Uterus (tissue), 4 donors: ENCODE measurements at places on chromosomes 3 and 15. TPM values are rescaled to one million over a fixed set of nuclear protein-coding genes. Genes with fewer than 3 reads are reported as not detected.

GRCh38 chr3:172777901-172778300 lies 27.4 kb downstream of the ECT2 start:
- DNase-seq: no peak

DNA sequence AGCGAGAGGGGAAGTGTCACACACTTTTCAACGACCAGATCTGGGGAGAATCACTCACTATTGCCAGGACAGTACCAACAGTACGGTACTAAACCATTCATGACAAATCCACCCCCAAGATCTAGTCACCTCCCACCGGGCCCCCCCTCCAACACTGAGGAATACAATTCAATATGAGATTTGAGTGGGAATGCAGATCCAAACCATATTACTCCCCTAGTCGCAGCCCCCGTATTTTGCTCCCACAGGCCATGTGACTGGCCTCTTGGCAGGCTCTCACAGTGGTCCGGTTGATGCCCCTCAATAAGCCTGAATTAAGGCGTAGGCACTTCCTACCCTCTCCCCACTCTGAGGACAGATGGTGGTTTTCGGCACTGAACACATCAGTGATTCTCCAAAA lies 45.4 kb upstream of the PYDC2 start:
- DNase-seq: no peak

- DNase-seq: no peak
Observed at GRCh38 chr15:84904419-84904818, 20.0 kb downstream of the SLC28A1 start.

Gene FRMD5
- total RNA-seq: 1.0 TPM

Gene DPPA4
- not detected for total RNA-seq

Gene ALAS1
- 56.2 TPM for total RNA-seq

Gene SPATA12
- total RNA-seq: 2.9 TPM

Gene SMCO1
- not detected for total RNA-seq
